ENCODE measurements at places on chromosomes 7 and 10.

DNA sequence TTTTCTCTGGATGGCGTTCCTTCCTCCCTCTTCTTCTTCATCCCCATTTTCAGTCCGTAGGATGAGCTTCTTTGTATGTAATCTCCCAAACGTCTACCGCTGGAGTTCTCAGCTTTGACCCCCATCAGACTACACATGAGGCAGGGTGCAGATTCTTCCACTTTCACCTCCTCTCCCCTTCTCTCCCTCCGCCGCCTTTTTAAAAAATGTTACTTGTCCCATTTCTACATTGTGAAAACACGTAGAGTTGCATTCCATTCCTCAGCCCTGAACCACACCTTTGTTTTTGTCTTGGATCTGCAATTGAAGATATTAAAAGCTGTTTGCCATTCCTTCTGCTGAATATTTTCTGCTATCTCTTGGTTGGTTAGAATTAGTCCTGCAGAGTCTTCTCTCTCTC is 6.2 kb downstream of the ADIRF start:
- DNase-seq: no peak

- no peak for DNase-seq
Observed at GRCh38 chr7:130216750-130217149, 9.1 kb downstream of the SSMEM1 start.

GRCh38 chr10:119283387-119283786 is 76.0 kb downstream of the GRK5 start:
- no peak for DNase-seq

- no peak for DNase-seq
Observed at GRCh38 chr10:25288181-25288580, 113.4 kb downstream of the GPR158 start.

GRCh38 chr10:132611026-132611910 is 73.7 kb downstream of the INPP5A start:
- DNase-seq: no peak

GRCh38 chr10:22573820-22574569 is 140.4 kb downstream of the PIP4K2A start:
- DNase-seq: peak; percentile 10

DNA sequence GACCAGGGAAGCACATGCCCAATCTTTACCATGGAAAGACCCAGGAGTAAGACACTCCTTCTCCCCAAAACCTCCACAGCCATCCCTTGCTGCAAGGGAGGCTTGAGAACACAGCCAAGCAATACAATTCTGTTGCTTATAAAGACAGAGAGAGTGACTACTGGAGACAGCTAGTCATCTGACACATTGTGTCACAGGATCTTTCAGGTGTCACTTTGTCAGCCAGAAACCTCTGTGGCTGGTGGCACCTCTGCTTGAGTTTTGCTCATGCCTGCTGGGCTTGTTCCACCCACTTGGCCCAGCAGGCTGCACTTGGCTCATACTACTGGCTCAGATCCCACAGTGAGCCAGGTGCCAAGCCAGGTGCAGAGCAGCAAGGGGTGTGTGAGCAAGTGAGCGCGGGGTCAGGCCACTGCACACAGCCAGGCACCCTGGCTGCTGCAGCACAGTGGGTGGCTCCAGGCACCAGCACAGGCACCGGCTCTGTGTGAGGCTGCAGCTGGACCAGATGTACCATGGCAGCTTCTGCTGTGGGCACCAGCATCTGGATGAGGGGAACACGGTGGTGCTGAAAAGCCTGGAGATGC is 12.4 kb upstream of the PRLHR start:
- no peak for DNase-seq

DNA sequence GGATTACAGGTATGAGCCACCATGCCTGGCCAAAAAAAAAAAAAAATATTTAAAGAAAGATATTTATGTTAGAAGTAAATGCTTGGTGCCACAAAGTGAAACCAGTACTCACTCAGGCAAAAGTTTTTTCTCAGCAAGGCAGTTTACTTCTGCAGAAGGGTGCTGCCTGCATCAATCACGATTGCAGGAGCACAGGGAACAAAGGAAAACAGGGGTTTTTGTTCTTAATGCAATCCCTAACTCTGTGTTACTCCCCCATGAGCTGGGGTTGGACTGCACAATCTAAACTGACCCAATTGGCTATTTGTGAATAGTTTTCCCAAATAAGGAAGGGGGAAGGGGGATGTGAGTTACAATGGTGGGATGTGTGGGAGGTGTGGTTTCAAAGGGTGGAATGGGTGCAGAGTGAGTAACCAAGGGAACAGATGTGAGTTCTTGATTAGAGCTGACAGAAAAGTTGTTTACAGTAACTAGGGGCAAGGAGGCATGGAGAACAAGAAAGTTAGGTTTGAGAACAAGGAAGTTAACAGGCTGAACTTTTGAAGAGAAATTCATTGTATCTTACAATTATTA is 255.4 kb downstream of the TYW1 start:
- no peak for DNase-seq

GRCh38 chr10:126931544-126931943 is 26.3 kb downstream of the DOCK1 start:
- DNase-seq: no peak

DNA sequence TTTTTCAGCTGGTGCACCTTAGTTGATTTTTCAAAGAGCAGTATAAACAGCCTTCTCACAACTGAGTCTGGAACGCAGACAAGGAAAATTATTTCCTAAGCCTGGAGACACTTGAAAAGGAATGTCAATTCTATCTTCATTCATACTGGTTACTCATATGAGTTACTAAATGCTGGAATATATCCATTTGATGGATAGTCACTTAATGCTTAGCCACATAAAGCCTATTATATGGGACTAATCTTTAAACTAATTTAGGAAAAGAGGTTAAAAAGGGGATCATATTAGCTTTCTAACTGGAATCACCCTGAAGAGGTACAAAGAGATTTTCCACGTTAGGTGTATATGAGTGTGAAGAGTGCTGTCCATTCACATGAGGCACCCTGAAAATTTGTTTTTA is 1.7 kb upstream of the HOXA4 start:
- no peak for DNase-seq

- no peak for DNase-seq
Observed at GRCh38 chr10:50593523-50594376, 30.0 kb downstream of the SGMS1 start.

All from activated CD8-positive, alpha-beta memory T cell treated with anti-CD3 and anti-CD28 coated beads for 4 hours (primary cell).